ENCODE measurements at places on chromosomes 7 and 10.

DNA sequence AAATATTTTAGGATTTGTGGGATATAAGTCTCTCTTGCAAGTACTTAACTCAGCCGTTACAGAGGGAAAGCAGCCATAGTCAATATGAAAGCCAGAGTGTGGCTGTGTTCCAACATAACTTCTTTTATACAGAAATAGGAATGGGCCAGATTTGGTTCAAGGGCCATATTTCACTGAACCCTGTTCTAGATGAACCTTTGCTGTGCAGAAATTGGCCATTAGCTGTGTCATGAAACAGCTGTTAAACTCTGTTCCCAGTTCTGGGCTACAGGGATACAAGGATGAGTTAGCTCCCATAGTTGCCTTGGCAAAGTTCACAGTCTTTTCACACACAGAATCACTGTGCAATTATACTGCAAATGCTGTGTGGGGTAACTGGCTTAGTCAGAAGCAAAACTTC, 213.9 kb upstream of the LRRN3 start:
- DNase-seq = no peak

GRCh38 chr7:117875566-117875965, 2.3 kb upstream of the CTTNBP2 start:
- no peak for DNase-seq

DNA sequence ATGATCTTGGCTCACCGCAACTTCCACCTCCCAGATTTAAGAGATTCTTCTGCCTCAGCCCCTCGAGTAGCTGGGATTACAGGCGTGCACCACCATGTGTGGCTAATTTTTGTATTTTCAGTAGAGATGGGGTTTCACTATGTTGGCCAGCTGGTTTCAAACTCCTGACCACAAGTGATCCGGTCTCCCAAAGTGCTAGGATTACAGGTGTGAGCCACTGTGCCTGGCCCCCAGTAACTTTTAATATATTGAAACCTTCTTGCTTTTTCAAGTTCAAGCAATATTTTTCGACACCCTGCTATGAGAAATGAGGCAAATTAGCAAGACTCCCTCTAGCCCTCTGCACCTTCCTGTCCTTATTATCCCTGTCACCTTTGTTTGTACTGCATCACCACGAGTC, 144.0 kb downstream of the EVX1 start:
- no peak for DNase-seq

GRCh38 chr7:27704422-27705199, 35.4 kb upstream of the TAX1BP1 start:
- DNase-seq = no peak

DNA sequence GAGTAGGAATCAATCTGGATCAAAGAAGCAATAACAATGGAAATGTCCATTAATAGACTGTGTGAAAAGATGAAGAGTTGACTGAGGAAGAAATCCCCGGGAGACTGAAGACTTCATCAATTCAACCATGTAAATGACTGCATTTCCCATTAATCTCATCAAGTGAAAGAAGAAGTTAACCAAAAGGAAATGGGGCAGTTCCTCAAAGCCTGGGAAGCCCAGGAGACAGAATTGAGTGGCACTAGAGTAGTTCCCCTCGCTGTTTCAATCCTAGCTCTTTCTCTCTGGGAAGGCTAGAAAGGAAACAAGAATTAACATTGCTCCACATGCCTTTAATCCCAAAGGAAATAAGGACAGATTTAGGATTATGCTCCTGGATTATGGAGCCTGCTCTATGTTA, 4.8 kb upstream of the OR6V1 start:
- no peak for DNase-seq

- no peak for DNase-seq
These were observed 305.7 kb downstream of the BMPER start for GRCh38 chr7:34211018-34211417.

DNA sequence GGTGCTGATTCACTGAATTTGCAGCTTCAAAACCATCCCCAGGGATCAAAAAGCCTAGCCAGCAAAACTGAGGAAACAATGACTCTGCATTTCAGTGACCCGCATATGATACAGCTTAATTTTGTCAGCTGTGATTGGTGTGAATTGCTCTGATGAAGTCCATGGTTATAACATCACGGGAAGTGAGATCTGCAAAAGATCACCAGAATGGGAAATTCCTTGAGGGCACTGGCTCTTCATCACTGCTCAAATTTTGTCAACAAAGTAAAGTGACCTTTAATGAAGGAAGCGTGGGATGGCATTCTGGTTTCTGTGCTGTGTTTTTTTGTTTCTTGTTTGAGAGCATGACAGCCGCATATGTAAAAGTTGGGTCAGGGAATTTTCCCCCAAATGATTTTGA, 745.9 kb downstream of the GATA3 start:
- no peak for DNase-seq

- no peak for DNase-seq
These were observed 680.4 kb upstream of the POM121L12 start for GRCh38 chr7:52355053-52355452.

- DNase-seq = no peak
These were observed 237.1 kb downstream of the SUGCT start for GRCh38 chr7:40371806-40372440.

DNA sequence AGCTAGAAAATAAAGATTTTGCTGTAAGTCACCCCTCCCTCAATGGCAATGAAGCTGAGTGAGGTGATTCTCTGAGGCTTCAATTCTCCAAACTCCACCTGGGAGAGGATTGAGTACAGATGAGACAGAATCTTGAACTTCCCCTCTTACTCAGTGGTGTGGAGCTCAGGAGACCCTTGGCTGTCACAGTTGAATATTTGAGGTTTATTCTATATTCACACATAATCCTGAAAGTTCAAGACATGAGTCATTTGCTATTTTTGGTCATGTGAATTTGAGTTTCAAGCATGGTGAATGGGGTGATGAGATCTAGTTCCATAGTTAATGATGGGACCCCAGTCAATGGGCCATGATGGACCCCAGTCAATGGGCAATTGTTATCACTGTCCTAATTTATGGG, 13.9 kb upstream of the TECTB start:
- no peak for DNase-seq
